ENCODE measurements at places on chromosomes 2 and 18.
A peak's percentile ranks its signal among the peaks of the same experiment; 100 is the strongest.

DNA sequence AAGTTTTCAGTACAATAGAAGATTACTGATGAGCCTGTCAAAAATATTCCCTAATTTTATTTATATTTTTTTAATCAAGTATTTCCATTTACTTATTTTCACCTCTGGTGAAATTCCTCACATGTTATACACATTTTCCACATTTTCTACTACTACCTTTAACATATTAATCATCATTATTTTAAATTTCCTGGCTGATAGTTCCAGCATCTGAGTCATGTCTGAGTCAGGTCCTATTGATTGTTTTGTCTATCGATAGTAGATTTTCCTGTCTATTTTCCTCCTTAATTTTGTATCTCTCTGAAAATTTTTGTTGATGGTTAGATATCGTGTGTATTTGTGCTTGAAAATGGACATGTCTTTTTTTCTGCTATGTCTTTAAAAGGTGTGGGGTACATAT, 211.8 kb upstream of the DSEL start:
- DNase-seq: no peak

DNA sequence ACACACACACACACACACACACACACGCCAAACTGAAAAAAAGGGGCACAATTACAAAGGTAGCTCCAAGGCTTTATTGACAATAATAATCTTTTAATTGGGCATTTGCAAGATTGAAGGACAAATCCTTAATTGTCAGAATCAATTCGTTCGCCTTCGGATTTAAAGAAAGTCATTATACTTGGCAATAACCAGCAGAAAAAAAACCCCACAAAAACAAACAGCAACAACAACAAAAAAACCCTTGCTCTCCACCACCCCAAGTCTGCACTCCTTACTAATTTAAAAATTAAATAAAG, 1.8 kb upstream of the HOXD8 start:
- DNase-seq: no peak

DNA sequence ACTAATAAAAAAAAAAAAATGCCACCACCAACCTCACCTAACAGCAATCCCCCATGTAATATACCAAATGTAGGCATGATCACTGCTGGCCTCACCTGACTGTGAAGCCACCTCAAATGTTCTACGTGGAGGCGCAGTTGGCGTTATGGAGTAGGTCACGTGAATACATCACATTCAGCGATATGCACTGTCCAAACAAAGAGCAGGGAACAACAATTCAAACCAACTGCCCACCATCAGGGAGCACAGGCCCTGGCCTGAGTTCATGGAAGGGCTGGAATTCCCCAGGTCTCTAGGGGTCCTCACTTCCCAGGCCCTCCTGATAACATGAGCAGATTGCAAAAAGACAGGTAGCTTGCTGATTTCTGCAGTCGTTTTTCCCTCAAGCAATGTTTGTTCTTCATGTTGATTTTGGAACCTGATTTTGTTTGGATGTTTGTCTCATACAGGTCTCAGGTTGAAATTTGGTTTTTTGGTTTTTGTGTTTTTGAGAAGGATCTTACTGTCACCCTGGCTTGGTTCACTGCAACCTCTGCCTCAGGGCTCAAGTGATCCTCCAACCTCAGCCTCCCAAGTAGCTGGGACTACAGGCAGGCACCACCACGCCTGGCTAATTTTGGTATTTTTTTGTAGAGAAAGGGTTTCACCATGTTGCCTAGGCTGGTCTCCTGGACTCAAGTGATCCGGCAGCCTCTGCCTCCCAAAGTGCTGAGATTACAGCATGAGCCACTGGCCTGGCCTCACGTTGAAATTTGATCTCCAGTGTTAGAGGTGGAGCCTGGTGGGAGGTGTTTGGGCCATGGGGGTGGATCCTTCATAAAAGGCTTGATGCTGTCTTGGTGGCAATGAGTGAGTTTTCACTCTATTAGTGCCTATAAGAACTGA, 15.5 kb downstream of the TBC1D8 start:
- DNase-seq: no peak

DNA sequence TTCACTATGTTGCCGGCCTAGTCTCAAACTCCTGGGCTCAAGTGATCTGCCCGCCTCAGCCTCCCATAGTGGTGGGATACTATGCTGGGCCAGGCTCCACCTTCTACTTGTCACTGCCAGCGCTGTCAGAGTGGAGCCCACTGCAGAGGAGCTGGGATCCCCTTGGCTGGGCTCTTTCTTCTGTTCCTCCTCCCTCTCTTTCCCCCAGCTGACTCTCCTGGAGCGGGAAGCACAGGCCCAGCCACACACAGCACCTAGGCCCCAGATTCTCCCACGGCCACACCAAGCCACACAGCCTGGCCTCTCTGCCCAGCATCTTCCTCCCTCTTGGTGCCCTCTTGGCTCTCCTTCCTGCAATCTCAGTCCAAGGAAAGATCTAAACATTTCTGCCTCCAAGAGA, 3.7 kb upstream of the GAREM2 start:
- no peak for DNase-seq

DNA sequence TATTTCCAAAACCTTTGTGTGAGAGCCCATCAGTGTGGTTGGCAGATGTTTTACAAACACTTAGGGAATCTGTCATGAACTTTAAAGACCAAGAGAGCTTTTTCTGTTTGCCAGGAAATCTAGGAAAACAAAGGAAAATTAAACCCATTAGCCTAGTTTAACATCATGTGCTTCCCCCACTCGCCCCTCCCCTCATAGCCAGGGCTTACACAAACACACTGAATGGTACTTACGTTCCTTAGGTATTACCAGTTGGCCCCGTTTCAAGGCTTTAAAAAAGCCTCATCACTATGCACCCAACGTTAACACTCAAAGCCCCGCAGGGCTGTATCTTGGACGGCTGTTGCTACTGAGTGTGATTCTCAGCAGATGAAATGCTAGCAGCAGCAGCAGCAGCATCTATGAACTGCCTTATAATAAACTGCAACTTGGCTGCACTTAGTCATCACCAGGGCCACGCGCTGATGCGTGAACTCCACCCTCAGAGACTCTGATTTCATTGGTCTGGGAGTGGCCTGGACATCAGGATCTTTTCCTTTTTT, 20.1 kb upstream of the TTC39C start:
- peak; percentile 43 for DNase-seq

DNA sequence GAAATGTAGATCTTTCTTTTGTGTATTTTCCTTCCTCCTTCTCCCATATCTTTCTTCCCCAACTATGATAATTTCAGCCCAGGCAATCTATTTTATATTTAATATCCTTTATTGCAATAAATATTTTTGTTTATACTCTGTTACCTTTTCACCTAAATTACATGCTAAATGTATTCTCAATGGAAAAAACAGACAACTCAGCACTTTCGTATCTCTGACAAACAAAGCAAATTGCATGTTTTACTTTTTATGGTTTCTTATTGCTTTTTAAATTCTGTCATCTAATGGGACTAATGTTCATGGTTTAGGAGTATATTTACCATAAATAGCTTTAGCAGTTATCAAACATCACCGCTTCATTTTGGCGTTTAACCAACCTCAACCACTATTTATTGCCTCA, 74.0 kb downstream of the LRP1B start:
- no peak for DNase-seq
